ENCODE measurements at places on chromosomes 6 and 20. TPM values are rescaled to one million over a fixed set of nuclear protein-coding genes. Genes with fewer than 3 reads are reported as not detected.

Gene RTEL1
- total RNA-seq = 7.2 TPM

Gene KCNG1
- 26.5 TPM for total RNA-seq

Gene SRSF12
- 1.6 TPM for total RNA-seq

Gene SRMS
- total RNA-seq = 0.12 TPM

Gene SLC17A3
- total RNA-seq = 1.1 TPM

Gene CD24
- total RNA-seq = 243 TPM

Gene PRDM1
- 7.7 TPM for total RNA-seq

Gene SOX12
- total RNA-seq = 22.3 TPM

Gene NKAIN4
- total RNA-seq = 5.6 TPM

Gene SCGN
- 0.36 TPM for total RNA-seq

Gene FABP7
- not detected for total RNA-seq

Gene KIF13A
- 17.5 TPM for total RNA-seq
